ENCODE measurements at places on chromosomes 5 and 9.

GRCh38 chr9:88028338-88028737, 54.0 kb upstream of the CDK20 start:
- DNase-seq: no peak

DNA sequence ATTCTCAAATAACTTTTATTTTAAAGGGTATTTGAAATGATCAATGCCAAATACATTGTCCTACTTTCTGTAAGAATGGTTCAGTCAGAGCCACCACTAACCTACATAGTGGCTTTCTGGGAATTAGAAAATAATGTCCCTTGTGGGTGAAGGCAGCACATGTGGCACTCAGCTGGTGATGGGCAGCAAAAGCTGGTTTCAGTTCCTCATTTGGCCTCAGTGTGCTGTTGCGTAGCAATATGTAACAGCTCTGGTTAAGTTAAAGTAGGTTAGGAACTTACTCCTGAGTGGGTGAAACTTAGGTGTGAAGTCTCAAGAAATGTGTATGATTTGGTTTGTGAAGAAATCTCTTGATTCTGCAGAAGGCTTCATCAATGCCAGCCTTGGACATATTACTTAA, 99.6 kb upstream of the SPEF2 start:
- no peak for DNase-seq

DNA sequence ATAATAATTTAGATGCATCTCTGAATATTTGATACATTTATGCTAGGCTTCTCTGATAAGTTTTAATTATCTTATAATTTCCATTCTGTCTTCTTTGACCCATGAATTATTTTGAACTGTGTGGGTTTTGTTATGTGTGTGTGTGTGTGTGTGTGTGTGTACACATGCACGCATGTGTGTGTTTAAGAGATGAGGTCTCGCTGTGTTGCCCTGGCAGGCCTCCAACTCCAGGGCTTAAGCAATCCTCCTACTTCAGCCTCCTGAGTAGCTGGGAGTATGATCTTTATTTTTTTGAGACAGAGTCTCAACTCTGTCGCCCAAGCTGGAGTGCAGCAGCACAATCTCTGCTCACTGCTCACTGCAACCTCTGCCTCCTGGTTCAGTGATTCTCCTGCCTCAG, 75.4 kb downstream of the NDUFAF2 start:
- DNase-seq: peak; percentile 33

DNA sequence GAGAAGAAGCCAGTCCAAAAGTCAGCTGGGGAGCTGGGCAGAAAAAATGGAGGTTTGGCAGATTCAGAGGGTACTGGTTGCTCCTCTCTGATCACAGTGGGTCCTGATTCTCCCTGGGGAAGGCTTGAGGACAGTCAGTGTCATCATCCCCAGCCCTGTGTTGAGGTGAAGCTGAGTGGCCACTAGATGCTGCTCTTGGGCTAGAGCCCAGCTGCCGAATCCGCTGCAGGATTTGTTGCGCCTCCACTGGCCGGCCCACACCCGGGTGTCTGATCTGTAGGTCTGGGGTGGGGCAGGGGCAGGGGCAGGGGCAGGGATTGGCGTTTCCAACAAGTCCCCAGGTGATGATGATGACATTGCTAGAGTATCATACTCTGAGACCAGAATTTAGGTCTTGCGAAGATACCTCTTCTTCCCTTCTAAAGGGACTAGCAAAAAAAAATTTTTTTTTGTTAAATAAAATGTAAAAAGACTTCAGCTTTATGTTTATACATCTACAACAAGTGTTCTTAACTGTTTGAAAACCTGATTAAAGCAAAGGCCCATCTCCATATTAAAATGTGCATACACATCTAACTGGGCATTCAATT, 106.8 kb downstream of the PDE6A start:
- DNase-seq: peak; percentile 58

DNA sequence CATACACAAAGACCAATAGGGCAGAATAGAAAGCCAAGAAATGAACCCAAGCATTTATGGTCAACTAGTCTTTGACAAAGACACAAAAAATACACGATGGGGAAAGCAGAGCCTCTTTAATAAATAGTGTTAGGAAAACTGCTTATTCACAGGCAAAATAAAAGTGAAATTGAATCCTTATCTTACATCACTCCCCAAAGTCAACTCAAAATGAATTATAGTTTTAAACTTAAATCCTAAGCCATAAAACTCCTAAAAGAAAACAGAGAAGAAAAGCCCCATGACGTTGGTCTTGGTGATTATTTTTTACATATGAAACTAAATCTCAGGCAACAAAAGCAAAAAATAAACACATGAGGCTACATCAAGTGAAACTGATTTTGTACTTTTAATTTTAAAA, 46.8 kb downstream of the CHSY3 start:
- no peak for DNase-seq

- DNase-seq: peak; percentile 35
These were observed 47.5 kb upstream of the RNF20 start for GRCh38 chr9:101485924-101486692.

- no peak for DNase-seq
These were observed 123.6 kb downstream of the ELAVL2 start for GRCh38 chr9:23702311-23702922.

DNA sequence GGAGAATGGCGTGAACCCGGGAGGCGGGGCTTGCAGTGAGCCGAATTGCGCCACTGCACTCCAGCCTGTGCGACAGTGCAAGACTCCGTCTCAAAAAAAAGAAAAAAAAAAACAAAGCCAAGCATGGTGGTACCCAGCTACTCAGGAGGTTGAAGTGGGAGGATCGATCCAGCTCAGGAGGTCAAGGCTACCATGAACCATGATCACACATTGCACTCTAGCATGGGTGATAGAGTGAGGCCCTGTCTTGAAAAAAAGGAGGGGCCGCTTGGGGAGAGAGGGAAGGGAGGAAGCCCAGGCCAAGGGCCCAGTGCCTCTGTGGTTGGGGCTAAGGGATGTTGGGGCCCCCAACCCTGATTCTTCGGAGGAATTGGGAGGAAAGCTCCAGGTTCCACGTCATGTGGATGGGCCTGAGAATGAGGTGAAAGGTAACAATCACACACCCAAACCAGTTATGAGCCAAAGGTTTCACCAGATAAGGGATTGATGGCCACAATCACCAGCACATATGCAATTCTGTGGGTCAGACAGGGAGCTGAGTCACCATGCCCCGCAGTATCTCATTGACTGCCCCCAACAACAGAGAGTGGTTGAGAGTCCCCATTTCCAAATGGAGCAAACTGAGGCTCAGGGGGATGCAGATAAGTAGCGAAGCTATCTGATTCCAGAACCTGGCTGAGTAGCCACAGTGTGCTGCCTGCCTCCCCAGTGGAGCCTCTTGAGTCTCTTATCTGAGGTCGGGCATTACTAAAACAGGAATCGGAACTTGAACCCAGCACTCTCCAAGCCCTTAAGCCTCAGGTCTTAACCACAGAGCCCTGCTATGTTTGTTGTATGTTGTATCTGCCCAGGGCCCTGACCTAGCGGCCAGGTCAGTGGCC, 20.5 kb downstream of the SWI5 start:
- no peak for DNase-seq

- DNase-seq: peak; percentile 24
These were observed 169.1 kb downstream of the CAAP1 start for GRCh38 chr9:26723486-26723885.

DNA sequence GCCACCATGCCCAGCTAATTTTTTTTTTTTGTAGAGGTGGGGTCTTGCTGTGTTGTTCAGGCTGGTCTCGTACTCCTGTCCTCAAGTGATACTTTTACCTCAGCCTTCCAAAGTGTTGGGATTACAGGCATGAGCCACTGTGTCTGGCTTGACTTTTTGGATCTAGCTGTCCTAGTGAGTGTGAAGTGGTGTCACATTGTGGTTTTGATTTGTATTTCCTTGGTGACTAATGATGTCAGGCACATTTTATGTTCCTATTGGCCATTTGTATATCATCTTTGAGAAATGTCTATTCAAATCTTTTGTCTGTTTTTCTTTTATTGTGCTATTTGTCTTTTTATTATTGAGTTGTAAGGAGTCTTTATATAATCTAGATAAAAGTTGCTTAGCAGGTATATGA, 53.5 kb upstream of the MCCC2 start:
- peak; percentile 44 for DNase-seq

DNA sequence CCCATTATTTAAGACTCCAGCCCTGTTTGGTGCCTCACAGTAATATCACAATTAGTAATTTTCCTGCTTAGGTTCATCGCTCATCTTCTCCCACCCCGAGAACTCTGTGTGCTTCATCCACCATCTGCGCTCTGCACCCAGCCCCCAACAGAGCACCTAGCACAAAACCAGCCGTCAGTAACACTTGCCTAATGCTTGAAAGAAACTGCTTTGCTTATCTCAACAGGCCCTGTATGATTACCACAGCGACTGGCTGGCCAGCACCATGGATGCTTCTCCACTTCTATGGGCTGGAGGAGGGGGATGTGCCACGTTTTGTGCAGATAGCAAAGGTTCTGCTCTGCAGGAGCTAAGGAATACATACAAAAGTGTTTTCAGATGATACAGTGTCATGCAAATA, 166.8 kb downstream of the SPOCK1 start:
- no peak for DNase-seq

GRCh38 chr5:177454397-177455035, 7.9 kb downstream of the PRR7 start:
- DNase-seq: peak; percentile 76

GRCh38 chr5:133930813-133931090, 37.7 kb downstream of the C5orf15 start:
- DNase-seq: no peak

DNA sequence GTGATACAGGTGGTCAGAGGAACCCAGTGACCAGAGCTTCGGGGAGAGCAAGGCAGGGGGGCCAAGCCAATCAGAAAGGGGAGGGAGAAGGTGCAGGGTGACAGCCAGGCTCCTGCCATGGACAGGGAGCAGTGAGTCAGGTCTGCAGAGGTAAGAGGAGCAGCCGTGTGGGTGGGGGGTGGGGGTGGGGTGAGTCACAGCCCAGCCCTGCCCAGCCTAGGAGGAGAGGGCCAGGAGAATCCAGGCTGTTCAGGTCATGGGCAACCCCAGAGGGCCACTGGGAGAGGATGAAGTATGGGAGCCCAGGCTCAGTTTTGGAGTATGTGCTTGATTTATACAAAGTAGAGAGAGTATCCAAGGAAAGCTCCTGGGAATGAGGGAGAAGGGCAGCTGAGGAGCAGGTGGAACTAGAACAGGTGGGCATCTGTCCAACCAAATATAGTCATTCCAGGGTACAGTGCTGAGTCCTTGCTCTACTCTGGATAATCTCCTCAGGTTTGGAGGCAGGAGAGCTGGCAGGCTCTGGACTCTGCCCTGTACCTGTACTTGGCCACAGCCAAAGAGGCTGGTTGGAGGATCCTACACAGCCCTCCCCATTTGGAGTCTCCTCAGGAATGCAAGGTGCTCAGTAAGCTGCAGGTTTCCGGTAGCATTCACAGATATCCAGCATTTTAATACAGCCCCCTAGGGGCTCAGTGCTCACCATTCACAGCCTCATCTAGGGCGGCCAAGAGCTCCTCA, 1.6 kb downstream of the HBEGF start:
- no peak for DNase-seq

All from AG10803 (cell line).